ENCODE measurements at places on chromosomes 1 and 21.

GRCh38 chr1:182617014-182617429, 12.8 kb upstream of the RGS16 start:
- peak; percentile 62 for DNase-seq

DNA sequence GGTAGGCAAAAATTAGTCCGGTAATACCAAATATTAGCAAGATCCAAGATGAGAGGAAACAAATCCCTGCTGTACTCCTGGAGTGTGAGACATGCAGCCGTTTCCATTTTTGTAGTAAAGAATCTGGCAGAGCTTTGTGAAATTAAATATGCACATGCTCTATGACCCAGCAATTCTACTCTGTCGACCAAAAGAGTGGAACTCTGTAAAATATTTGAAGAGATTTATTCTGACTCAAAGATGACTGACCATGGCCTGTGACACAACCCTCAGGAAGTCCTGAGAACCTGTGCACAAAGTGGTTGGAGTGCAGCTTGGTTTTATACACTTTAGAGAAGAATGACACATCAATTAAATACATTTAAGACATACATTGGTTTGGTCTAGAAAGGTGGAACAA, 16.2 kb downstream of the HAX1 start:
- no peak for DNase-seq

GRCh38 chr1:59504276-59504675, 207.4 kb downstream of the FGGY start:
- DNase-seq, result no peak

DNA sequence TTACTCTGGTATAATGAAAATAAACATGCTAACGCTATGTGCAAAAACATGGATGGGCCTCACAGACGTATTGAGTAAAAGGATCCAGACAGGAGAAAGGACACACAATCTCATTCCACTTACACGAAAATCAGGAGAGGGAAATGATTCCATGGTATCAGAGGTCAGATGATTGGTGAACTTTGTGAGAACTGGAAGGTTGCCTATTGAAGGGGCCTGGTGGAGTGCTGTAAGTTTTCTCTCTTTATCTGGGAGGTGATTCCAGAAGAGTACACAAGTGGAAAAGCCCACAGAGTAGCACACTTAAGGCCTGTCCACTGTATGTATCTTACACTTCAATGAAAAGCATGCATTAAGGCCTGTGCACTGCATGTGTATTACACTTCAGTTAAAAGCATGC, 9.6 kb downstream of the GSTM2 start:
- no peak for DNase-seq

GRCh38 chr1:105652109-105652508, 1404.4 kb upstream of the PRMT6 start:
- no peak for DNase-seq

DNA sequence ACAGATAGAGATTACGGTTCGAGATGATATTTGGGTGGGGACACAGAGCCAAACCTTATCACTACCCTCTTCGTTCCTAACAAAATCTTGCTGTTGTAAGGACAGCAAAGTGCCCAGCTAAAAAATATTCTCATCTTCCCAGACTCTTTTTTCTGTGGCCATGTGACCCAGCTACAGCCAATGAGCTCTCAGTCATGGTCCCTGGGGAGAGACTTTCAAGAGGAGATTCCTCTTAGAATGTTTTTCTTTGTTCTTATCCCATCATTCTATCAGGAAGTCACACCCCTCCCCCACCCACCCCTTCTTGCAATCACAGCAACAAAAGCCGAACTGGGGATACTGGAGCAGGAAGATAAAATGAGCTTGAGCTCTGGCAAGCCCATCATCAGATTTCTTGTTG, 247.1 kb downstream of the CHRM3 start:
- DNase-seq, result no peak

DNA sequence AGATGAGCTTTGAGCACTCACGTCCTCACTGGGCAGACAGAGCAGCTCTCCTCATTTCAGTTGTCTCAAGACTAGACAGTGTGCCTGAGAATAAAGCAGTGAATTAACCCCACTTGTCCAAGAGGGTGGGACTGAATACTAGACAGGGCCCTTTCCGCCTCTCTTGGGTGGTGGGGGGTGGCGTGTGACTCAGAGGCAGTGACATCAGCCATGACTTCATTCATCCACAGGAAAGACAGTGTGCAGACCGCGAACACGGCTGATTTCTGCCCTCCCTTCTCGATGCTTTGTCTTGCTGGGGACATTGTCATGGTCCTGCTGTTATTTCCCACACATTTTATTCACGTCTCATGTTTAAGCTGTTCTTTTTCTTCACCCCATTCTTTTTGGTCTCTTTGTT, 64.9 kb downstream of the FGGY start:
- DNase-seq, result no peak

DNA sequence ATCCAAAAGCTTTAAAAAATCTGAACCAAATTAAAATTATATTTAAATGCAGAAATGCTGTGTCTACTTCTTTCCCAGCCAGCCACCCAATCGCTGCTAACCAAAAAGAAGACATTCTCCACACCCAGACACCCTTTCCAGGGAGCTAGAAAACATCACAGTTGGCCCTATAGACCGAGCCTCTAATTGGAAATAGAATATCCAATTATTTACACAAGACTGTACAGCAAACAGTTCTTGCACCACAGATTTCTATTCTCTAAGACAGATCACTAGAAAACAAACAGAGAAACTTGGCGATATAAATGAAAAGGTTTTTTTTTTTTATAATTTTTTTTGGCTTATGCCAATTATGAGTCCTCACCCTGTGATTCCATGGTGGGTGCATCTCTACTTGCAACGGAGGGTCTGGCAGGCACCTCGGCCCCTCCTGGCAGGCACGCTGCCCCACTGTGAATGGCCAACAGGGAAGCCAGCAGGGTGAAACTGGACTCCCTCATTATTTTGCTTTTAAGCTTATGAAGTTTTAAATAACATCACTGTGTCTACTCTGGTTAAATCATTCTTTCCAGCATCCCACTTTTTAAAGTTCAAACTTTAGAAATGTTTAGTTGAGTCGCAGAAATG, 29.2 kb downstream of the BCAR3 start:
- no peak for DNase-seq

DNA sequence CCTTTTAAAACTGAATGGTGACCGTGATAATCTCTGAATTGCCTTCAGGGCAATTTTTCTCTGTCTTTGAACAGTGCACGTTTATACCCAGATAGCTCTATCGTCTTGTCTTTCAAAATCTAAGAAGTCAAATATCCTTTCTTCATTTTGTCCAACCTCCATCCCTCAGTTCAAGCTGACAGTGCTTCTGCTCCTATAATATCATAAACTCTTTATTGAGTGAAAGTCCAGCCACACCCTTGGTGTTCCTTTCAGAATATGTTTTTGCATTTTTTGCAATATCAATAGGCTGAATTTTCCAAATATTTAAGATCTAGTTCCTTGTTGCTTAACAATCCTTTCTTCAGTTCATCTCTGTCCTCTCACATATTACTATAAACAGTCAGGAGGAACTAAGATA, 35.1 kb upstream of the FRRS1 start:
- no peak for DNase-seq

DNA sequence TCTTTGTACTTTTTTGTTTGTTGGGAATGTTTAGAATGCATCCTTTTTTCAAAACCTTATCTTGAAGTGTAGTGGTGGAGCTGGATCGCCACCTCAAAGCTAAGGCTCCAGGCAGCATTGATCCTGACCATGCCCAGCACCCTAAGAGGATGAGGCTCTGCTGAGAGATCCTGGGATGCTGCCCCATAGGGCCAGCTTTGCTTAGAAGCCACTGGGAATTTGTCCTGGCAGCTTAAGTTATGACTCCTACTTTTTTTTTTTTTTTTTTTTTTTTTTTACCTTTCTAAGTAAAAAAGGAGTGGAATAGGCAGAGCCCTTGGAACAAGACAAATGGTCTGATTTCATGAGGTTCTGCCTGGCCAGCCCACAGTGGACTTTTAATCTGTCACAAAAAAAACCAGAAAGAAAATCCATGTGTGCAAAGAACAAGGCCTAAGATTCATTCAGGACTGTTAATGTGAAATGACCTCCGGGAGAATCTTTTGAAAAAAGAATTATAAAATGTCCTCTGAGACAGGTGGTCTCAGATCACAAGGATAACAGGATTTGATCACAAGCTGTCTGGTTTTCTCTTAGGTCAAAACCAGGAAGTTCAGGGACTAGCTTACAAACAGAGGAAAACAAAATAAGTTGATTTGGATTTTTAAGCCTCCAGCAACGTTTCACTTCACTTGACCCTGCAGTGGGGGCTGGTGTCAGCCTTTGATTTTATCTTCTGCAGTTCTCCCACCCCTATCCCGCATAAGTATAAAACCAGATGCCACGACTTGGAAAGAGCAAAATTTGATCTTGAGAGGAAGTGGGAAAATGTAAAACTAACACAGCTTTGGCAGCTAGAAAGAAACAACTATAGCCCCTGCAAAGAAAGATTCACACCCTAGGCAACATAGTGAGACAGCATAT, 25.9 kb upstream of the RAP1A start:
- DNase-seq, result no peak

- no peak for DNase-seq
These were observed 405.3 kb upstream of the PRMT6 start for GRCh38 chr1:106651028-106651762.

DNA sequence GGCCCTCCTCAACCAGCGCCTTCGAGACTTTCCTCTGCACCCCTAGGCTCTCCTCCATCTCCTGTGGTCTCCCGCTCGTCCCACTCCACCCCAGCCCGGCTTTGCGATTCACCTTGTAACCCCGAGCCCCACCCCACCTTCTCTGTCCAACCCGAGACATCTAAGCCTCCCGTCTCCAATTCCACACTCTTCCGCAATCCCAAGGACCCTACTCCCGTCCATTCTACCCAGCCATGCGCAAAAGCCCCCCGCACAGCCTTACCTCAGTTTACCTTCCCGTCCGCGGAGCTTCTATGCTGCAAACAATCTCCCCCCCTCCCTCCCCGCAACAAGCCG, 174 bp downstream of the SH3BP5L start:
- DNase-seq, result no peak

DNA sequence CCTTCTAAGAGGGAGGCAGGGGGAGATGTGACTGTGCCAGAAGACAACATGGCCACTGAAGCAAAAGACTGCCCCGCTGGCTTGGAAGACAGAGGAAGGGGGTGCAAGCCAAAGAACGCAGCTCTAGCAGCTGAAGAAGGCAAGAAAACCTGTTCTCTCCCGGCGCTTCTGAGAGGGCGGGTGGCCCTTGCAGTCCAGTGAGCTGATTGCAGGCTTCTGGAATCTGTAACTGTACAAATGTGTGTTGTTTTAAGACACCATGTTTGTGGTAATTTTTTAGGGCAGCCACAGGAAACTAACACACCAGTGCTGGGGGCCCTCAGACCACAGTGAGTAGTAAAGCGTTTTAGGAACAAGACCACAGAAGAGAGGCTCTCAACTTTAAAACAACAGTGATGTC, 47.0 kb downstream of the CD46 start:
- DNase-seq, result no peak

GRCh38 chr1:156622581-156623297, 3.5 kb downstream of the HAPLN2 start:
- no peak for DNase-seq

DNA sequence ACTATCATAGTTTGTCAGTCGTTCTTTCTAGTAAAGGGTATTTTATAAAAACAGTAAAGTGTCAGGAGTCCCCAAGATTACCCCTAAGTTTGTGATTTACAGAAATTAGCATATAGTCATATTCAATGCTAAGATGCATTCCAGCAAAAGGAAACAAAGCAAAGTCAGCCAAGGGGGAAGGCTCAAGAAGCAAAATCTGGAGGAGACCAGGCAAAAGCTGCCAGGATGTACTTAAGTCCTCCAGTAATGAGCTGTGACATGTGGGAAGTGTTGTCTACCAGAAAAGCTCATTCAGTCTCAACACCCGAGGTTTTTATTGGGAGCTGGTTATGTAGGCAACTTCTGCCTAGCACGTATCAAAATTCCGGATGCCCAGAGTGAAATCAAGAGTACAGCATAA, 373.4 kb upstream of the TMPRSS15 start:
- no peak for DNase-seq

GRCh38 chr1:181216591-181216994, 128.1 kb downstream of the IER5 start:
- DNase-seq, result no peak

Data from NCI-H2081 (cell line).